ENCODE measurements at places on chromosomes 4 and X.

- DNase-seq: no peak
These were observed 130.2 kb downstream of the TMA16 start for GRCh38 chr4:163624727-163625126.

DNA sequence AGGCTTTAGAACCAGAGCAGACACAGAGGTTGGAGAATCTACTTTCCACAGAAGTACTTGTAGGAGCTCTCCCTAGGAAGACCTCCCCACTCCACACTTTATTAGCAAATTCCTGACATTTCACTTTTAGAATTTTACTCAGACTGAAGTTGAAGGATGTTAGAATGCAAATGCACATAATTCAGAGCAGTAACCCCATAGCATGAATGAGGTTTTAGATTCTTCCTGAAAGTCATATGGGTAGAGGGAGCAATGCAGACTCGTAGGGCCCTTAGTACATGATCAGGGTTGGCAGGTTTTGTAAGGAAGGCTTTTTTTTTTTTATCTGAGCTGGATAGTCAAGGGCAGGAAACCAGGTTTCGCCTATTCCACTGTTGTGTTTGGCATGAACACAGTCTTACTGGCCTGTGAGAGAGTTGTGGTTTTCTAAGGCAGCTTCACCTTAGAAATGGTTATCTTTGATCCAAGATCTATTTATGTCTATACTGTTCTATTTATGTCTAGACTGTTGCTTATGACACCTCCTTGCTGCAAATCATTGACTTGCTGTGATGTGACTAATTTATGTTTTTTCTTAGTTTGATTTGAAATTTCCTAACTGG, 48.9 kb downstream of the SPATA18 start:
- DNase-seq: no peak

GRCh38 chrX:125295337-125295736, 24.3 kb upstream of the TEX13C start:
- DNase-seq: no peak

DNA sequence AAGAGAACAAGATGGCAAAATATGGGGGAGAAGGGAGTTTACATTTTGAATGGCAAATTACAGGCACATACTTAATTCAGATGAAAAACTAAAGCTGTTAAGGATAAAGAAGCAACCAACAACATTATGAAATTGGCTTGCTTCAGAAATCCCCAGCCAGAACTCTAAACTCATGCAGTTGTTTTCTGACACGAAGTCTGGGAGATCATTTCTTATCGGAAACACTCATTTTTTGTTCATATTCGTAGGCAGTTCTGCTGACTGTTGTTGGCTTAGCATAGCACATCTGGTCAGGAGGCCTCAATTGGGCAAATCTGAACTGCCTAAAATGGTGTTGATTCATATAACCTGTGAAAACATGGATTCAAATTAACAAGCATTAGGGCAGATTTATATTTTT, 33.0 kb upstream of the ARHGAP6 start:
- no peak for DNase-seq

DNA sequence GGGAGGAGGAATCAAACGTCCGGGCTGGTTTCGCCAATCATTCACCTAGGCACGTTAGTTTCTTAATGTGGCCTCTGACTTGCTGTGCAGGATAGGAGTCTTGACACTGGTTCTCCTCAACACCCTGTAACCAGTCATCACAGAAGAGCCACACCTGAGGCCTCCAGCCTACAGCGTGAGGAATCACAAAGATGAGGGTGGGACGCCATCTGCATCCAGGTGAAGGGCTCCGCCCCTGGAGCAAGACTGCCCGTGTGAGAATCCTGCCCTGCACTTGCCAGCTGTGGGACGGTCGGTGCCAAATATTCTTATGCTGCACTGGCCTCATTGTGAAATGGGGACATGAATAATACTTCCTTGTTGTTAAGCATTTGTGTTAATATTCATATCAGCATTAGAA, 35.7 kb upstream of the TSPAN5 start:
- no peak for DNase-seq

- no peak for DNase-seq
These were observed 350.8 kb upstream of the KLF3 start for GRCh38 chr4:38313175-38313574.
